ENCODE measurements at places on chromosomes 3 and 15. TPM values are rescaled to one million over a fixed set of nuclear protein-coding genes. Genes with fewer than 3 reads are reported as not detected.

GRCh38 chr3:3743754-3744153 lies 55.5 kb upstream of the LRRN1 start:
- no peaks in the 10 kb centered on the region for H3K27me3 ChIP-seq
- no peak for DNase-seq
- H3K4me3 ChIP-seq, result no peak overlapping the region
- no peaks in the 10 kb centered on the region for H3K36me3 ChIP-seq
- H3K4me1 ChIP-seq, result no peaks in the 10 kb centered on the region

The SLC51A gene
- 1.3 TPM for total RNA-seq

GRCh38 chr3:125001557-125002413 lies 54.0 kb downstream of the HEG1 start:
- H3K36me3 ChIP-seq, result peaks cover 89% of the 10 kb centered on the region
- DNase-seq, result no peak
- peaks cover 71% of the 10 kb centered on the region for H3K4me1 ChIP-seq
- H3K4me3 ChIP-seq, result no peak overlapping the region
- peak overlapping the region; percentile 4 for H3K27ac ChIP-seq
- H3K27me3 ChIP-seq, result no peaks in the 10 kb centered on the region

DNA sequence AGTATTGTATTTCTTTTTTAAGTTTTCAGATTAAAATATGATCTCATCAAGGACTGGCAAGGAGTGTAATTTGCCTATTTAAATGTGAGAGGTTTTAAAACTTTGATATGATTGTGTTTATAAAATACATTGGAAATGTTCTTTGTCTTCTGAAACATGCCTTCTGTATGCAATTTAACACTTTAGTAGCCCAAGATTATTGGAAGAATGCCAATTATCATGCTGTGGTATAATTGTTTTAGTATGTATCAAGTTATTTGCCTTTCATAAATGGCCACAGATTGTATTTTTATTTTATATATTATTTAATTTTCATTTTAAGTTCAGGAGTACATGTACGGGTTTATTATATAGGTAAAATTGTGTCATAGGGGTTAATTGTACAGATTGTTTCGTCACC lies 31.7 kb downstream of the ECT2 start:
- no peaks in the 10 kb centered on the region for H3K4me1 ChIP-seq
- H3K36me3 ChIP-seq, result peaks cover 5% of the 10 kb centered on the region
- no peaks in the 10 kb centered on the region for H3K27me3 ChIP-seq
- H3K4me3 ChIP-seq, result no peak overlapping the region
- H3K27ac ChIP-seq, result no peak overlapping the region
